ENCODE measurements at places on chromosomes 5 and 9.

DNA sequence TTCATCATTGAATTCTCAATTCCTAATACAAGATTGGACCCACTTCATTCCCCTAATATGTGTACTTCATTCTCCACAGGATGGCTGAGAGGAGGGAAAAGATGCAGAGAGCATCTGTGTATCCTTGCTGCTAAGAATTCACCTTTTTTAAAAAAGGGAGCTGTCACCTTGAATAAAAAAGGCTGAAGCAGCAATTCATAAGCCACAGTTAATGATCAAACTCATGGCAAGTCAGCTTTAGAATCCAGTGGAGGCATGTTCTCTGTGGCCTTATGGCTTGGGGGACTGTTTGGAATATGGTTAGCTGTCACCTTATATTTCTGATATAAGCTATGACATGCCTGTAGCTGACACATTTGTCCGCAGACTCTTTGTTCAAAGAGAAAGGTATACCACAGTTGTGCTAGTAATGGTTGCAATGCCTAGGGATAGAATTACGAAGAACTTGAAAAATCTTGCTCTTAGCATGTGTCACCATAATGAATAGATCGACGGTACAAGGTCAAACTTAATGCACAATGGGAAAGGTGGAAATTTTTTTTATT, 256.8 kb upstream of the TNC start:
- no peak for DNase-seq

DNA sequence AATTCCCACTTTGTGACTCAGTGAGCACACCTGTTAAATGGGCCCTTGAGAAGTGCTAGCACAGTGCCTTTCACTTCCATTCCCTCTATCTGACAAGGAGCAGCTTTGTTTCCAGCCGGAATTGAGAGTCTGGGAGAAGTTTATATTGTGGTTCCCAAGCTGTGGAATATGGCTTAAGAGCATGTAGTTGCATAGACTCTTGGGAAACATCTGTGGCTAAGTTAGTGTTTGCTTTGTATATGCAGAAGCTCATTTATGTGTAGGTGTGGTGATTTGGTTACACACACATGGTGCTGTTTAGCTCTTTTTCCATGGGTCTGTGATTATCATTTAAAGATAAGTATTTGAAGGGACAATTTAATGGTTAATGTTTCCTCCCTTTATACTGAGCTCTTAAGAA, 110.5 kb upstream of the HMHB1 start:
- DNase-seq = no peak

DNA sequence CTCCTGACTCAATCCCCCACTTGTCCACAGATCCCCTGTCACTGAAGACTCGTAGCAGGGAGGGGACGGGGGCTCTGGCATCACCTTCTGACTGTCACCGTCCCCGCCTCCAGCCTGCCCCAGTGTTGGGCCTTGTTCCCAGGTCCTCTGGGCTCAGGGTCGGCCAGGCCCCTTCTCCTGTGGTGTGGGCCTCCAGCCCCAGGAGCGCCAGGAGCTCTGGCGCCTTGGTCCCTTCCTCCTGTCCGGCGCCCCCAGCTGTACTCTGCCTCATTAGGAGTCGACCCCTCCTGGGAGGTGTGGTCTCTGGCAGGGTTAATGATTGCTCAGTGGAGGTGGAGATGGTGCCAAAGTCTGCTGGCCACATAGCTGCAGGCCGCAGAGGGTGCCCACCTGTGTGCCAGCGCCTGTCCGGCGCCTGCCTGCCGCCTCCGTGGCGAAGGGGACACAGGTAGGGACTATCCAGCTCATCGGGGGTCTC, at the start of gene CDHR2:
CDHR2 (plus strand) TSS at position 376 of the 478 bp plus-strand sequence. CDS start 16,011 bp downstream, outside the sequence.
- DNase-seq = no peak

- no peak for DNase-seq
Measured at GRCh38 chr5:84437673-84438315, 53.1 kb upstream of the EDIL3 start.

DNA sequence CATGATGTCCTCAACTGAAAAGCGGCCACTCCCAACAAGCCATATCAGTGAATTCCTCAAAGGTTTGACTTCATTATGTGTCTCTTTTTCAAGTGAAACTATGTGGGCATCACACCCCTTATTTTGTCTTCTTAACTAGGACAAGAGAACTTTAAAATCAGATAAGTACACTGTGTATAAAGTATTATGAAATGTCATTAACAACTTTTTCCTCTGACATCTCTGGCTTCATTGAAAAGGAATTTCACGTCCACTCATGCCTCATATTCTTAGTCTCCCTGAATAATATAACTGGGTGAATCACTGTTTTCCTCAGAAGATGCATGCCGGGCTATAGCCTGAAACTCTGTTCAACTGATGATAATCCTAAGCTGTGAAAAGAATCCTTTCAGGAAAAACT, 415.8 kb downstream of the ACTL7B start:
- no peak for DNase-seq

- DNase-seq = no peak
Measured at GRCh38 chr5:27267209-27267824, 228.9 kb upstream of the CDH9 start.

DNA sequence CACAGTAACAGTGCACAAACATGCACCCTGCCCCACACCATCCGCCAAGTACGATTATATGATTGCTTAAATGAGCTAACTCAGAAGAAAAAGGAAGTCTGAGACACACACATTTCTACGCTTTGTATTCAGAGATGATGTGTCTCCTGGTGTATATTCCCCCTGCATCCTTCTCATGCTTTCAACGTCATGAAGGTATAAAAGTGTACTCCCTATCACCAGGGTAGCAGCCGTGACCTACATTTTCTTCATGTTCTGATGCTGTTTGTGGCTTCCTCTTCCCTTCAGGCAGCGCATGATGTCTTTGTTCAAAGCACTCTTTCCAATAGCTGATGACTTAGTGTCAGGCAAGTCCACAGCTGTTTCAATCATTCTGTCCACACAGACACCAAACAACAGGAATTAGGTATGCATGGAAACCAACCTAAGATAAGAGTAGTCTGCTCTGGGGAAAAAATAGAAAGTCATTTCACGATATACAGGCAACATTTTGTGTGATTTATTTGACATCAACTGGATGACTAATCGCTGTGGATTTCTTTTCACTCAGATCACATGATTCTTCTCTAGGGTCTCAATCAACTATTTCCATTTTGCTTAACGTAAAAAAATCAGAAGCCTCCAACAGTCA, 269.4 kb upstream of the PTGER4 start:
- DNase-seq = no peak

DNA sequence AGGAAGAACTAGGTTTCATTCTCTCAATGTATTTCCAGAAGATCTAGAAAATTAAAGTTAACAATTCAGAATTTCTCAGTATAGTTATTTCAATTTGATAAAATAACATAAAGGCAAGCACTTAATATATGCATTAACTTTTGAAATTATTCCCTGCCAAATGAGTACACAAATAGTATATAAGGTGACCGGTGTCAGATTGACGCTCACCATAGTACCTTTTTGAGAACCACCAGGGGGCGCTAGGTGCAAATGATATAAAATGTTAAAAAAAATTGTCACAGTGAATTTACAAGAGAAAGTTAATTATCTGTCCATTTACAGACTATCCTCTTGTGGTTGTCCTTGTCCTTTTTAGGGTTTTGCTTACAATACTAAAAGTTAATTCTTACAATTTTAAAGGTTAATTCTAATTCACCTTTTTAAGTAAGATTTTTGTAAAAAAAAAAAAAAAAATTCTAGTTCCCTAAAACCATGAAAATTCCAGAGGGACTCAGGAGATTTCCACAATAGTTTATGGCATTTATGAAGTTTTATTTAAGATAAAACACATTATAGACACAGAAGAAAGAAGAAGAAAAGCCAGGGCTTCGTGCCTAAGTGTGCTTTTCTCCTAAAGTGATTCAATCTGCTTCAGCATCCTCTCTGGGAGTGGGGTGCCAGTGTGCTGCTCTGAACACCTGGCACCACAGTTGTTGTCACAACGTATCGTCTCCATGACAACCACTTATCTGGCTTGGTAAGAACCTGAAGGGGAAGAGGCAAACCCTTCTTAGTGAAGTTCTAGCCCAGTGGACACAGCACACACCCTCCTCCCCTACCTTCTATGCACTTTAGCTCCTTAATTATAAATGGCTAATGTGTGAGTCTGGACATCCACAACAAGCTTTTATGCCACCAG, 1.7 kb downstream of the ADAMTS16 start:
- peak; percentile 20 for DNase-seq

DNA sequence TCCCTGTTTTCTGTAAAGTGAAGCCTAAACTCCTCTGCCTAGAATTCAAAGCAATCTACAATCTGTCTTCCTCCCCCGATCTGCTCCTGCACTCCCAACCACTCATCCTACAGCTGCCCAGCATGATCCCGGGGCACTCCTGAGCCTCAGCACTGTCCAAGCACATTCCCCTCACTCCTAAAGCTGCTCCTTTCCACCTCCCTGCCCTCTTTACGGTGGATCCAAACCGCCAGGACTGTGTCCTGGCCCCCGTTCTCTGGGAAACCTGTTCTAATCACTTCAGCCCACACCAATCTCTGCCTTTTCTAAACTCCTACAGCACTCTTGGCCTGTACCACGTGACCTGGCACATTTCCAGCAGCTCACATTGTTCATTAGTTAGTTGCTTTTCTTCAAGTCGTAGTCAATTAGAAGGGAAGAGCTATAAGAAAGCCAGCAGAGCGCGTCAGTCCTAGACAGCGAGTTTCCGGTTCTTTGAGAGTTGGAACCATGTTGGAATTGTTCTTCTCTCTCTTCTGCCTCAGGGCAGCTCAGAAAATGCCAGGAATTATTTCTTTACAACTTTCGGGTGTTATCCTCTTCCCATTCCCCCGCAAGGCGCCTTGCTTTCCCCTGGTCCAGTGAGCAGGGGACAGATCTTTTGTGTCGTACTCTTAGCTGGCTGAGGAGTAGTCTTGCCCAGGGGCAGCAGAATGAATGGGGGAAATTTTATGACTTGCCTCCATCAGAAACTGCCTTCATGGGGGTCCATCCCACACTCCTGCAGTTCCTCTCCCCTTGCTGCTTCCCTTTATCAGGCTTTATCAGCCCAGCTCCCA, 60.7 kb downstream of the NRG2 start:
- DNase-seq = no peak

- no peak for DNase-seq
Measured at GRCh38 chr5:128279345-128279744, 195.8 kb downstream of the SLC12A2 start.

DNA sequence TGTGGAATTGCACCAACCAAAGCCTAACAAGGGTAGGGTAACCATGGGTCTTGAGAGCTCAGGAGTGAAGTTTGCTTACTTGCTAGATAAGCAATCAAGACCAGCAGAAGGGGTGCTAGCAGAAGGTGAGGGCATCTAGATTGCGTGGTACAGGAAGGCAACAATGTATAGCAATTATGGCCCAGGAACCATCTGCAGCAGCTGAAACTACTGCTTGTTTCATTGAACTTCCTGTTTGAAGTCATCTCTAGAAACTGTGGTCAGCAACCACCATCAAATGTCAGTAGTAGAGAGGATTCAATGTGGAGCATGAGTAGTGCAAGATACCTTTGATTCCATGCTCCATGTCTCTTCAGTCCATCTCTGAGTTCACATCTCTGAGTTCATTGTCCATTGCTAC, 462.1 kb upstream of the GRAMD2B start:
- DNase-seq = no peak

DNA sequence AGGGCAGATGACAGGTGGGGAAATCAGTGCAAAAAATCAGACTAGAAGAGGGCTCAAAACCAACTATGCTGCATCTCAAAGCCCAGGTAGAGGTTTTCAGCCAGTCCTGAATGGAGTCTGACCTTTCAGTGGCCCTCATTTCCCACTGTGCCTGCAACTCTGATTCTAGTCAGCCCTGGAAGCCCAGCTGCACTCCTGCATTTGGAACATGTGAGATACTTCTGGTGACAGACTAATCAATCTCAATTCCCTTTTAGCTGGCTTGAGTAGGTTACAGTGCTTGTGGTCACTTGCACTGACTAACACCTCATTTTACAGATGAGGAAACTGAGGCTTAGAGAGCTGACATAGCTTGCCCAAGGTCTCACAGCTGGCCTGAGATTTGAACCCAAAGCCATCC, 7.9 kb upstream of the ACSL6 start:
- no peak for DNase-seq

GRCh38 chr5:180553530-180553929, 37.8 kb downstream of the SCGB3A1 start:
- DNase-seq = no peak

GRCh38 chr5:107639990-107640389, 30.7 kb downstream of the EFNA5 start:
- DNase-seq = no peak

Data from NCI-H1436 (cell line).